ENCODE measurements at places on chromosomes 7 and 10.
A peak's percentile ranks its signal among the peaks of the same experiment; 100 is the strongest.

DNA sequence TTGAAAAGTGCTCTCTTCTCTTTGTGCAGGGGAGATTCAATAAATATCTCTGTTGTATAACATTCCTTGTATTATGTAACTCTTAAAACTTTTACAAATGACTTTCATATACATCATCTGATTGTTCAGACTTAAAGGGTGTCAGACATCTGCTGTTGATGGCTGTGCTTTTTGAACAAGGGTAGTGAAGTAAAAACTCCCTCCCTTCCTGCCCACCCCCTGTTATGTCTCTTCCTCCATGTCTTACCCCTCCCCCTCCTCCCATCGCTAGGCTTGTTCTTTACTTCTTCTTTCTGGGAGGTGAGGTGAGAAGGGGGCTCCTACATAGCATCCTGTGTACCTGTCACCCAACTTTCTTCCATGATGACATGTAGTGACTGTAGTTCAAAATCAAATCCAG, 23.4 kb upstream of the ABCB4 start:
- DNase-seq, result no peak

GRCh38 chr7:137890449-137890921, 43.7 kb upstream of the DGKI start:
- no peak for DNase-seq

DNA sequence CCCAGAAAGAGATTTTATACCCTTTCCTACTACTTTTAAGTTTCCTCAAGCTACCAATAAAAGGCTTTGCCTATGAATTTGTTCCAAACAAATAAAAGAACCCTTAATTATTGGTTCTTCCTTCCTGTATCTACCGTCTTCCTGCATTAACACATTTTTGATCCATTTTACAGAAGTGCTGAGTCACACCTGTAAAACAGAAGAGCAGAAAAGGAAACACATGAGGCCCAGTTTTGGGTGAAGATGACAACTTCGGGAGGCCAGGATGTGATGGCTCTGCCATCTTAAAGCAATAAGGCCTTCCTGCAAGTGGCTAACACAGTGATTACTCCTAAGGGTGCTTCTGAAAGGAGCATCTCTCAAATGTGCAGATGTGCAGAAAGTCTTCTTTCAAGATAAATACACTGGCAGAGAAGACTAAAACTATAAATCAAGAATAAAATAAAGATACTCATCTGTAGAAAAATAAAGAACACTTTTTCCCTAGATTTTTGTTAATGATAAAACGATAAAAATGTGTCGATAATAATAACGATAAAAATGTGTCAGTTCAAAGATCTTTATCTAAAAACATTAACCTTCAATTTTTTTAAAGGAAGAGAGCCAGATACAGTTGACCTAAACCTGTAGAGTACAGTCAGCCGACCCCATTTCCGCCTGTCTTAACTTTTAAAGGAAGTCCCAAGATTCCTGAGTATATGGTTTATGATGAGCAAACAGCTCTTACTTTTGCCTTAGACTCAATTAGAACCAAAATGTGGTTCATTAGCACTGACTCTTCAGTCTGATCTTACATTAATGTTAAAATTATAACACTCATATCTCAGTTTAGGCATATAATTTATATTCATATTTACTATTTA, 108.6 kb downstream of the UBE2H start:
- peak; percentile 49 for DNase-seq

GRCh38 chr7:158809596-158809995, 19.7 kb downstream of the ESYT2 start:
- peak; percentile 70 for DNase-seq

DNA sequence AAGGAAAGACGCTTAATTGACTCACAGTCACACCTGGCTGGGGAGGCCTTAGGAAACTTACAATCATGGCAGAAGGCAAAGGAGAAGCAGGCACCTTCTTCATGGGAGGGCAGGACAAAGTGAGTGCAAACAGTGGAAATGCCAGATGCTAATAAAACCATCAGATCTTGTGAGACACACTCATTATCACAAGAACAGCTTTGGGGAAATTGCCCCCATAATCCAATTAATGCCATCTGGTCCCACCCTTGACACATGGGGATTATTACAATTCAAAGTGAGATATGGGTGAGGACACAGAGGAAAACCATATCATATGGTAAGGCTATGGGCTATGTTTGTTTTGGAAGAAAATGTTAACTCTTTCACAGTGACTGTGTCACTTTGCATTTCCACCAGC, 1272.5 kb upstream of the CELF2 start:
- no peak for DNase-seq

DNA sequence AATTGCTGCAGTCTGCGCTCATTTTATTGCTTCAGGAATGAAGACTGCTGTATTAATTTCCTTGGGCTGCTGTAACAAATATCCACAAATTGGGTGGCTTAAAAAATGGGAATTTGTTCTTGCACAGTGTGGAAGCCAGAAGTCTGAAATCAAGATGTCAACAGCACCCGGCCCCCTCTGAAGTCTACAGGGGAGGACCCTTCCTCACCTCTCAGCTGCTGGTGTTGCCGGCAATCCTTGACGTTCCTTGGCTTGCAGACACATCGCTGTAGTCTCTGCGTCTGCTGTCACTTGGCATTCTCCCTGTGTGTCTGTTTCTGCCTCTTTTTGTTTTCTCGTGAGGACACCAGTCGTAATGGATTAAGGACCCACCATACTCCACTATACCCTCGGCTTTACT, 166.2 kb downstream of the PTPN20 start:
- DNase-seq, result no peak
